Liver (tissue), 10 donors: ENCODE measurements at places on chromosomes 12 and 14. TPM values are rescaled to one million over a fixed set of nuclear protein-coding genes. Genes with fewer than 3 reads are reported as not detected.

- DNase-seq: peak; percentile 84
Measured at GRCh38 chr14:102063109-102063807, 23.6 kb downstream of the HSP90AA1 start.

DNA sequence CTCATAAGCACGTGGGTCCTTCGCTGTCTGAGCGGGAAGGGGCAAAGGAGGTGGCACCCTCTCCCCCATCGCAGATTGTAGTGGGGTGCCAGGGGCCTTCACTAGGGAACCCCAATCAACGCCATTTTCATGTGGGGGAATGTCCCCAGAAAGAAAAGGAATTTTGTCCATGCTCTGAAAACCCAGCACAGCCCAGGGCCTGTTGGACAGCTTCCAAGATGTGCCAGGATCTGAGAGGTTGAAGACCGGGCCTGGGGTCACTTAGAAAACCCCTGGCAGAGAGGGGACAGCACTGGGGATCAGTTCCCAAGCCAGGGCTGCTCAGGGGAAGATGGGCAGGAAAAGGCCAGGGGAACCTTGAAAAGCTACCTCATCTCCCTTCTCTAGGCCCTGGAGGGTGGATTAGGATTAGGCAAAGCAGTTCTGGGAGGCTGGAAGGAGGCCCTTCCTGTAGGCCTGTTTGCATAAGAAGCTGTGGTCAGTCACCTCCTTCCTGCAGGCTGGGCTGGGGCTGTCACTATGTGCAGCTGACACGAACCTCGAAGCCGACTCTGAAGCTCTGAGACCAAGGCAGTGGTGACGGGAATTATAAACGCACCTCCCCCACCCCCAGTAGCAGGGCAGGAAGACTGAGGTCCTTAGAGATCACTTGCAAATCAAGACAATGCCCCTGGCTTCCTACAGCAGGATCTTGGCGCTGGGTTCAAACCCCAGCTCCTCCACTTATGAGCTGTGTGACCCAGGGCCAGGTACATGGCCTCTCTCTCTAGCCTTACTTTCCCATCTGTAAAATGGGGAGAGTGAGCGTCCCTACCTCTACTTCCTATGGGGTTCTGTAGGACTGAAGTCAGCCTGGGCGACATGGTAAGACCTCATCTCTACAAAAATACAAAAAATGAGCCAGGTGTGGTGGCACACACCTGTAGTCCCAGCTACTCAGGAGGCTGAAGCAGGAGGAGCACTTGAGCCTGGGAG, 29.0 kb downstream of the TESC start:
- DNase-seq: no peak

TAS2R30 gene
- 12.0 TPM for total RNA-seq

ACSS3 gene
- total RNA-seq: 24.7 TPM

GRCh38 chr12:15763328-15763727, 25.9 kb downstream of the EPS8 start:
- no peak for DNase-seq

RND1 gene
- 7.7 TPM for total RNA-seq

HOXC12 gene
- total RNA-seq: not detected

GRCh38 chr12:12366701-12367481, 10.0 kb downstream of the BORCS5 start:
- DNase-seq: no peak

DNA sequence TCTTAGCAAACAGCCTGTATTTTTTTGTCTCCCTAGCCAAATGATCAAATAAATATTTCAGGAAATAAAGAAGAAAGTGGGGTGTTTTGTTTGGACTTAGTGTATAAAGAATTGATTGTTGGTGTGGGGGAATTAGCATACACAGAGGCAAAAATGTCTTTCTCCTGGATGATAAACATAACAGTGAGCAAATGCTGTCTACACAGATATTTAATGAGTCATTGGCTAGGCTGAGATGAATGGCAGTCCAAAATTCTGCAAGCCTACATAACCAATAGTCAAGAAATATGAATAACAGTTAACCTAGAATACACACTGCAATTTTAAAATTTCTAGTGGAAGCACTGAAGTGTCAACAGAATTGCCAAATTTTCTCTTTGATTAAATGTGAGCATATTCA, 35.8 kb downstream of the MYF5 start:
- no peak for DNase-seq

GRCh38 chr12:74319886-74320285, 217.7 kb upstream of the ATXN7L3B start:
- DNase-seq: no peak

DNA sequence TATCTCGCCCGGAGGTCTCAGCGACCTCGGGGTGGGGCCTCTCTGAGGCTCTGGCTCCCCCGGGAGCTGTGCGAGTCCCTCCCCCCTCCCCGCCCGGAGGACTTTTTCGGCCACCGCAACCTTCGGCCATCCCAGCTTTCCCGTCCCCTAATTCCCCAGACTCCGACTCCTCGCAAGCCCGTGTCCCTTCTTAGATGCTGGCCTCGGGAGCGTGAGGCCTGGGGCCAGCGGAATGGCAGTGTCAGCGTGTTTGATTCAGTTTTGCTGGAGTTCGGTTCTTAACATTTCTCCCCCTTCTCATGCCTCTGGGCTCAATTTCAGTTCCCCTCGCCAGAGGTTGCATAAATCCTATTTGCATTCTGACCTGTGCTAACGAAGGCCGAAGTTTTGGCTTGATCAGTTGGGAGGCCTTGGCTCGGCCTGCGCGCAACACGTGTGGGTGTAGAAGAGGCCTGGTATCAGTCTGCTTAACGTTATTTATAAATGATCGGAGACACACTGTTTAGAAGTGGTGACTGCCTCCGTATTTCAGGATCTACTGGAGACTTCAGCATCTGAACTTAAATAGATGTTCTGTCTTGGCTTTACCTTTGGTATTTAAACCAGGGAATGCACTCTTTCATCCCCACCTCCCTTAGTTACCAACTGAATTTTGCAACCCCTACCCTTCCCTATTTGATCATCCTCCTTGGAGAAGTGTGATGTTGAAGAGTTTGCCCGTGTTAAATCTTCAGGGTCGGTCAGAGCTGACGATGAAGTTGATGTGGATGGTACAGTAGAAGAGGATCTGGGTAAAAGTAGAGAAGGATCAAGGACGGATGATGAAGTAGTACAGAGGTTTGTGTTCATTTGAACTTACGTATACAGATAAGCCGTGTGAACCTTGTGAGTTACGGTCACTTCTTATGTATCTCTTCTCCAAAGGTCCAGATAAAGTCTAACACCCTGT, 851 bp downstream of the HSP90B1 start:
- DNase-seq: peak; percentile 41

DNA sequence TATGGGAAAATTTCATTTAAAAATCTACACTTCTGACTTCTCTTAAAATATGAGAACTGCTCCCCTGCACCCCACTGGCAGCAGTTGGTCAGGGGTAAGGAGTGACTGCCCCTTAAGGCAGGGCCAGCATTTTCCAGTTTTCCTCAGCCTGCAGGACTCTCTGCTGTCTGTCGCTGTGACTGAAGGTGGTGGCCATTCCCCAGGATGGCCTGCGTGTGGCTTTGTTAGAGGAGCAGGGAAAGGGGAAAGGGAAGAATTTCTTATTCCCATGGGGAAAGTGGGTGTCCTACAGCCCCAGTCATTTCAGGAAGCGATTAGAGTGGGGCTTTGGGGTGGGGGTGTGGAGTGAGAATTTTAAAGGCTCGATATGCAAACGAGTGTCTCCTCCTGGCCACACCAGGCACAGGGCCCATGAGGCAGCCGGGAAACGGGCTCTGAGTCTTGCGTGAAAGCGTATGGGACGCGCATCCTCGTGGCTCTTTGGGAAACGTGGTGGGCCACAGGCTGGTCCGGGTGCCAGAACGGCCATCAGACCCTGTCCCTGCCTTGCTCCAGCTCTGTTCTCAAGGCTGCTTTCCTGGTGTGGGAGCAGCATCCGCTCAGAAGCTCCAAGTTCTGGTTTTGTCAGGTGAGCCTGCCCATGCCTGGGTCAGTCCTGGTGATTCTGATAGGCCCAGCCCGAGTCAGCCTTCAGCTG, 23.5 kb downstream of the ADGRD1 start:
- DNase-seq: no peak
